ENCODE measurements at places on chromosomes 4 and X.

DNA sequence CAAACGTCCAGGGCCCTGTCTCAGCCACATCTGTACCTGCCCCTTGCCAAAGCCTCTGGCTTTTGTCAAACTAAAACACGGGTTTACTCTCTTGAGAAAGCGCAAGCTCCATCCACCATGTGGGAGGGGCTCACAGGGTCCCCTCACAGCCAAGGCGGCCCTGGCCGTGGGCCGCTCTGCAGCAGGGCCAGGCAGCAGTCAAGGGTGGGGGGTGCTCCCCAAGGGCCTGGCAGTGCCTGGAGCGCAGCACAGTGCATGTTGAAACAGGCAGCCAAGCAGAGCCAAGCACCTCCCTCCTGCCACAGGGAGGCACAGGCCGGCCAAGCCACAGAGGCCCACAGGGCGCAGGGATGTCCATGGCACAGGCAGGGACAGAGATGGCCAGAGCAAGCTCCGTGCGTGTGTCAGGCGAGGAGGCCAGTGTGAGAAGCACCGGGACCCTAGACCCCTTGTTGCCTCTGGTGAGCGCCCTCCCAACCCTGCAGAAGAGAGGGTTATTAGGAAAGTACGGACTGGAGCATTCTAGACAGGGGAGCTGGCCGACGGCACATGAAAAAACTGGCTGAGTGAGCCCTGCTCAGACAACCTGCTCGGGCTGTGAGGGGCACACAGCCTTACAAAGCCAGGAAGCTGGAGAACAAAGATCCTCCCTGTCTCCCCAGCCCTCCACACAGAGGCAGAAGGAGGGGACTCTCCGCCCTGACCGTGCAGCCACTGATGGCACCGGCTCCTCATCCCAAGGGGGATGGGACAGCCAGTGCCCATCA lies 39.0 kb downstream of the FAM53A start:
- DNase-seq = no peak

GRCh38 chr4:152815078-152815477 lies 35.3 kb downstream of the ARFIP1 start:
- DNase-seq = no peak

GRCh38 chr4:71558248-71558647 lies 219.4 kb downstream of the SLC4A4 start:
- DNase-seq = no peak

DNA sequence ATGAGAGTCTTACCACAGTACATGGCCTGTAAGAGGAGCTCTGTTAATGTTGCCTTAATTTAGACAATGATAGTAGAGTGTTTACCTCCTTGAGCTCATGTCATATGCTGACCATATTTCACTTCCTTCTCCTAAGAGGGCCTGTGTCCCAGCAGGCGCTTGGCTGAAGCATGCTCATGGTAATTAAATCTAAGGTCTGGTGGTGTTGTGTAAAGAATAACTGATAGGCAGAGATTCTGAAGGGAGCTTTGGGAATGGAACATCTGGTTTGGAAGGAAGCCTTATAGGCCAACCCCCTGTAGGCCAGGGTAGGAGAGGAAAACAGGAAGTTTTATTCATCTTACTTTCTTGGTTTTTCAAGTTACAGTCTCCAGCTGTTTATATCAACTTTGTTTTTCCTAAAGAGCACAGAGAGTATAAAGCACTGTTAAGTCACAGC lies 300.2 kb downstream of the USP46 start:
- DNase-seq = no peak

GRCh38 chrX:68454476-68455150 lies 21.3 kb upstream of the OPHN1 start:
- DNase-seq = no peak
